ENCODE measurements at places on chromosomes 4 and X.

- DNase-seq = no peak
Observed at GRCh38 chr4:88223516-88223915, 60.8 kb downstream of the PPM1K start.

- no peak for DNase-seq
Observed at GRCh38 chr4:90950385-90950841, 823.2 kb downstream of the CCSER1 start.

- DNase-seq = no peak
Observed at GRCh38 chr4:70859066-70859465, 19.4 kb upstream of the GRSF1 start.

DNA sequence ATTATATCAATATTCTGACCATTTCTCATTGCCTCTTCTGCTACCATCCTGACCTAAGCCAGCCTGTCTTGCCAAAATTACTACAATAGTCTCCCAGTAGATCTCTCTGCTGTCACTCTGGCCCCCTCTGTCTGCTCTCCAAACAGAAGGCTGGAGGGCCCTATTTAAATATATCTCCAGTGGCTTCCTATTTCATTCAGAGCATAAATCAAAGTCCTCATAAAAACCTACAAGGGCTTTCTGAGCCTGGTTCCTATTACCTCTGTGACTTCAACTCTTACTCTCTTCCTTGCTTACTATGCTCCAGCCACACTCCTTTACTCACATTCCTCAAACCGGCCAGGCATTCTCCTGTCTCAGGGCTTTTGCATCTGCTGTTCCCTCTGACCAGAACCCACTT lies 19.0 kb downstream of the IGSF1 start:
- no peak for DNase-seq

DNA sequence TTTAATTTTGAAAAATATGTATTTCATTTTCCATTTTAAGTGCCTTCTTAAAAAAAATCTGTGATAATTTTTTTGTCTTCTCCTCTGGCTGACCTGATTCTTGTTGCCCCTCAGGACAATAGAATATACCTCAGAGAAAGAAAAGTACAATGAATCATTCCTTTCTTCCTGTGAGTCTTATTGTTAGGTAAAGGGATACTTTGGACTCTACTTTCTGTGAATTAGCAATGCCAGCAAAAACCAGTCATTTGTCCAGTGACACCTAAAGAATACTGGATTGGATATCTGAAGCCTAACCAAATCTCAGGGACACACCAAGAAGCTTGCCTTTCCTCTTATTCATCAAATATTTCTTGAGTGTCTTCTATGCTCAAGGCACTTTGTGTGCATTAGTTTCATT lies 102.1 kb downstream of the AREG start:
- no peak for DNase-seq

DNA sequence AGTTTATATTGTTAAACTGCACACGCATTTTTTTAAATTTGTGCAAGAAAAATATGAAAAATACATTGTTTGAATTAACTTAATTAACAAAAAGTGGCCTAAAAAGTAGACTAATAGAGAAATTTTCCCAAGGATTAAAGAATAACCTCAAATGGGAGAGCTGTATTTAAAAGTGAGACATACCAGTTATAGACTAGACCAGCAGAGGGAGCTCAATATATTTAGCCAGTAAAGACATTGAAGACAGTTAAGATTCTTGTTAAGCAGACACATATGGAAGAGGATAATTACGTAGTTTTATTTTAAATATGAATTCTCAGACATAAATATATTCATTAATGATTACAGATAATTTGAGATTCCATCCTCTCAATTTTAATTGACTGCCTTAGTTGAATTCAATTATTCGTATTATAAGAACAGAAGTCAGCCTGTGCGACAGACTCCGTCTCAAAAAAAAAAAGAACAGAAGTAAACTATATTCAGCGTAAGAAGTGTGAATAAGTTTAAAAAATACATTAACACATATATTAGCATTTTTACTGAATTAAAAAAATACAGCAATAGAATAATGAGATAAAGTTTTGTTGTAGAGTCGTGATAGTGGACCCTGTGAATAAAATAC lies 64.8 kb downstream of the GLRA3 start:
- no peak for DNase-seq

- no peak for DNase-seq
Observed at GRCh38 chr4:170089274-170089667, 485 bp downstream of the AADAT start.

- DNase-seq = no peak
Observed at GRCh38 chrX:3807906-3808305, 94.5 kb upstream of the PRKX start.

- DNase-seq = no peak
Observed at GRCh38 chrX:69137371-69138117, 27.7 kb downstream of the PJA1 start.

GRCh38 chr4:11438647-11439046 lies 10.0 kb upstream of the HS3ST1 start:
- DNase-seq = no peak

DNA sequence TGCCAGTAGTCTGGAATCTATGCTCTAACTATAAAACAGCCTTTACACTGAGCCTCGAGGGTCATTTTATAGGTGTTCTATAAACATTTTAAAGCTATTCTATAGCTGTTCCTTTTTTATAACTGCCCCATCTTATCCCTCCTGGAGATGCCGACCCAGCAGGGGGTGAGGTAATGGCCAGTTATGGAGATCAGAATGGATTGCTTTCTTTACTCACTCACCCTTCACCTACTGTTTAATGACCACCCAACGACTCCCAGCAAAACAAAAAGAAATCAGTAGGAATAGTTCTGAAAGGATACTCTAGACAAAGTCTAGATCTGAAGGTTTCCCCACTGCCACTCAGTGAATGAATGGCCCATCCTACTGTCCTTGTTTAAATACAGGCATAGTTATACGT lies 1113.1 kb downstream of the FAT4 start:
- no peak for DNase-seq

GRCh38 chr4:185237175-185237574 lies 27.8 kb downstream of the SNX25 start:
- DNase-seq = no peak

All from stimulated activated CD4-positive, alpha-beta T cell treated with anti-CD3 and anti-CD28 coated beads, TNF-alpha, amount 100 ng/mL, for 24 hours (primary cell).